Ovary (tissue), 10 donors: ENCODE measurements at places on chromosomes 6 and 20.

GRCh38 chr6:4756247-4756646, 20.0 kb upstream of the CDYL start:
- no peak for DNase-seq

DNA sequence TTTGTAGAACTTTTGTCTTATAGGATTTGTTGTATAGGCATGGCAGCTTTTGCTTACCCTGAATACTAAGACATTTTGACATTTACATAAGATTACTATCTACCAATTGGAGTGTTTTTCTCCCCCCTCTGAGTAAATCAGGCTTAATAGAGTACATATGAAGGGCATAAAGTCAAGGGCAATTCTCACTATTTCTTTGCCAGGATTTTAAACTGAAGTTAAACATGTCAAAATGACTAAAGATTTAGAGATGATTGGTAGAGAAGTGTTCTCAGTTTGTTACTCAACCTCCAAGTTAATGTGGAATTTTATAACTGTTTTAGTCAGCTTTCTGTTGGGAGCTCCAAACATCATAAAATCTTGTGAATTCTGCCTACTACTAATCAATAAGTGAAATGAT, 157.8 kb downstream of the CDKAL1 start:
- DNase-seq: no peak

DNA sequence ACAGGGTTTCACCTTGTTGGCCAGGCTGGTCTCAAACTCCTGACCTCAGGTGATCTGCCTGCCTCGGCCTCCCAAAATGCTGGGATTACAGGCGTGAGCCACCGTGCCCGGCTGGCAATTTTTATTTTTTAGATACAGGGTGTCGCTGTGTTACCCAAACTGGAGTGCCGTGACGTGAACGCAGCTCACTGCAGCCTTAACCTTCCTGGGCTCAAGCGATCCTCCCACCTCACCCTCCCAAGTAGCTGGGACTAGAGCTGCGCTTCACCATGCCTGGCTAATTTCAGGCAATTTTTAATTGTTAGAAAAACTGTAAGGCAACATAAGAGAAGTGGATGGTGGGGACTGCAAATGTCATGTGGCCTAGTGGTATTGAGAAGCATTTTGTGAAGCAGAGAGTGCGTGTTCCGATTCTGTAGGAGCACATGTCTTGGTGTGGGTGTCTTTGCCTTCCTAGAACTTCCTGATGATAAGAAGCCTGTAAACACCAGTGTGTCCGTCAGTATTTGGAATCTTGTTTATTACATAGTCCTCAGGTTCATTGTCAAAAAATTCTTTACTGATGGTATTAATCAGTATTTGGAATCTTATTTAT, 18.0 kb downstream of the JARID2 start:
- DNase-seq: no peak

GRCh38 chr20:20439602-20440190, 71.8 kb downstream of the INSM1 start:
- no peak for DNase-seq

- DNase-seq: no peak
These were observed 23.3 kb upstream of the NHSL1 start for GRCh38 chr6:138522611-138523010.

DNA sequence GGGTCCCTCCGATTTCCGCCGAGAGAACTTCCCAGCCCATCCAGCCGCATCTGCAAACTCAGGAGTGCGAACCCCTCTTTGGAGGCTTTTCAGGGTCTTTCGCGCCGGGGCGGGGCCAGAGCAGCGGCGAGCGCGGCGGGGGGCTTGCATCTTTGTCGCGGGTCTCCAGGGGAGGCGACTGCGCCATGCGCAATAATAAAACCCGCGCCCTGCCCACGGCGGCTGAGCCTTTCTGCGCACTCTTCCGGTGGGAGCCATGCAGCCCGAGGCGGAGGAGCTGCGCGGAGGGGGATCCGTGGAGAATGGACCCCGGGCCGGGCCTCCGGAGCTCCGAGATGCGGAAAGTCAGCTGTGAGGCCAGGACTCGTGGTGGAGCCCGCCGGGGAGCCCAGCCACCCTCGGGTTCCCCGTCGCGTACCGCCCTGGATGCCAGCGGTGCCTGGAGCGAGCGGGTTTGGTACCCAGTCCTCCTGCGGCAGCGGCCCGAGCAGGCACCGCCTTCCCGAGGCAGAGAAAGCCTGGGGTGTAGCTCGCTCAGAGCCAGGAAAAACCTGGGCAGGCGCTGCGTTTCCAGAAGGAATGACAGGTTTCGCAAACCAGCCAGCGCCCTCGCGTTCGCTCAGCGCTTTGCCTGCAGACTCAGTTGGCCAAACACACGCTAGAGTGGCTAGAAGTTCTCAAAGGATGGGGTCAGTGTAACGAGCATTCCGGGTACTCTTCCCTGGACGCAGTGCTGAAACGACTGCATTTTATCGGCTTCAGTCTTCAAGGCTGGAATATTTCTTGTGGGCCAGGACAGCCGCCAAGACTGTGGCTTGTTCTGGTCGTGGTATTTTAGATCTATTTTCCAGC, 1.2 kb downstream of the AKAP12 start:
- peak; percentile 71 for DNase-seq

DNA sequence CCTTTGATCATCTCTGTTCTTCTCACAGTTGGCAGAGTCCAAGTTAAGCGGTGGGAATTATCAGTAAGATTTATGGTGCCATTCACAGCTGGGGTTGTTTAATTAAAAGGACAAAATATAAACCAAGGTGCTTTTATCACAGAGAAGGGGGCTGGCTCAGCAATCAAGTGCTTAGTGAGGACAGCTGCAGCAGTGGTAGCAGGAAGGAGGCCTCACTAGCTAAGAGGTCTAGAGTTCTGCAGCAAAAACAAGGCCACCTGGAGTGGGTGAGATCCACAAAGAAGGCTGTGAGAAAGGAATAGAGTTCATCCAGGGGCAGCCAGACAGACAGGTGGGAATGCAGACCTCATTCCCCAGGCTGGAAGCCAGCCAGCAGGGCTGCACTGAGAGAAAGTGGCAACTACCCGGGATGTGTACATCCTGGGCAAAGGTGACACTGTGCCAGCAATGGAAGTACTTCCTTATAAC, 37.1 kb downstream of the PIGU start:
- DNase-seq: no peak

DNA sequence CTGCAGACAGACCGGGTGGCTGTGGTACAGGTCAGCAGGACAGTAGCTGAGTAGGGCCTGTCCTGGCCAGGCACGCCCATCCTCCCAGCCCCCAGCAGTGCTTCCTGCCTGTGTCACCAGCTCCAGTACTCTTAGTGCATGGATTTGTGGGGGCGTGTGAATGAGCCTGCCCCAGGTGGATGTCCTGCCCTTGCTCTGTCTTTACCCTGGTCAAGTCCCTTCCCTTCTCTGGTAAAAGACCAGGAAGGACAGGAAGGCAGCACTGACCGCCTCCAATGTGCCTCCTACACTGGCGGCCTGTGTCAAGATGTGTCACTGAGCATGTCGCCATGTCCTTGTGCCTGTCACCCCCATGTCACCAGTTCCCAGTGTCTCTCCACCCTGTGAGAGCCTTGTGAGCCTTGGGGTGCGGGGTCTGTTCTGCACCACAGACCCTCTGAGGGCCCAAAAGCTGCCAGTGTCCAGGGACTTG, 11.9 kb downstream of the TEAD3 start:
- no peak for DNase-seq

DNA sequence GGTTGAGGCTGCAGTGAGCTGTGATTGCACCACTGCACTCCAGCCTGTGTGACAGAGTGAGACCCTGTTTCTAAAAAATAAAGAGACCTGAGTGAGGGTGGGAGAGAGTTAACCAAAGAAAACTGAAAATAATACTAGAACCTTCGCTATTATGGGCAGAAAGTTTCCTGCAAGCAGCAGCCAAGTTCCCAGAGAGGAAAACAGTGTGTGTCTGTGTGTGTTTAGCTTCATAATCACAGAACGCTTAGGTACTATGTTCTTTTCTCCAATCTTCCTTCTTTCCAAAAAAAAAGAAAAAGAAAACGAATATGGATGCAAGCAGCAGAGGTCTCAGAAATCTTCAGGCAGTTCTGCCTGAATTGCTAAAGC, 170.0 kb downstream of the LY86 start:
- no peak for DNase-seq

- DNase-seq: no peak
These were observed 241.0 kb downstream of the MYLK4 start for GRCh38 chr6:2509711-2510110.

DNA sequence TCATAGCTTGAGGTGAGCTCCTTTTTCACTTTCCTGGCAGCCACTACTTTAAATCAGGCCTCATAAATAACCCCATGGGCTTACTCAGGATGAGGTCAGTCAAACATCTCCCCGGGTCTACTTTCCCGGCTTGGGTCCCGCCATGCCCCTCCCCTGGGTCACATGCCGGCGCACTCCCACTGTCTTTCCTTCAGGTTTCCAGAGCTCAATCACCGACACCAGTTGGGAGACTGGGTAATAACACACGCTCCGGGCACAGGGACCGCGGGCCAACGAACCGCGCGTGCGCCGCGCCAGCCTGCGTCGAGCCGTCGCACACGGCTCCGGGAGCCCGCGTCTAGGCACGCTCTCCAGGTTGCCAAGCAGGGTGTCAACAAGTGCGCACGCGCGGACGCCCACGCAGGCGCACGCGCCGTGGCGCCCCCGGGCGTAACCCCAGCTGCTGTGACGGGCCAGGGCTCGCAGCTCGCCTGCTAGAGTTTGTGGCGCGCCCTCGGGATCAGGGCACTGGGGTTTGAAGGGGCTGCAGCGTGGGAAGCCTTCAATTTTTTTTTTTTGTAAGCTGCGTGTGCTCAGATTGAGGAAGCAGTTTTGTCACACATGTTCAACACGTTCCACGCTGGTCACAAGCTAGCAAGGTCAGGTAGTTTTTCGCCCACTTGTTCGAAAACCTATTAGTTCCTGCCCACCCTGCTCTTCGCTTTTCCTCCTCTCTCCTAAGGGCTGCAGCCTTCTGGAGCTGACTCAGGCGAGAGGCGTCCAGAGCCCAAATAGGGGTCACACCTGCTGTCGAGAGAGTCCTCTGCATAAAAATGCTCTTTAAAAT, 31.8 kb downstream of the TFAP2B start:
- no peak for DNase-seq

DNA sequence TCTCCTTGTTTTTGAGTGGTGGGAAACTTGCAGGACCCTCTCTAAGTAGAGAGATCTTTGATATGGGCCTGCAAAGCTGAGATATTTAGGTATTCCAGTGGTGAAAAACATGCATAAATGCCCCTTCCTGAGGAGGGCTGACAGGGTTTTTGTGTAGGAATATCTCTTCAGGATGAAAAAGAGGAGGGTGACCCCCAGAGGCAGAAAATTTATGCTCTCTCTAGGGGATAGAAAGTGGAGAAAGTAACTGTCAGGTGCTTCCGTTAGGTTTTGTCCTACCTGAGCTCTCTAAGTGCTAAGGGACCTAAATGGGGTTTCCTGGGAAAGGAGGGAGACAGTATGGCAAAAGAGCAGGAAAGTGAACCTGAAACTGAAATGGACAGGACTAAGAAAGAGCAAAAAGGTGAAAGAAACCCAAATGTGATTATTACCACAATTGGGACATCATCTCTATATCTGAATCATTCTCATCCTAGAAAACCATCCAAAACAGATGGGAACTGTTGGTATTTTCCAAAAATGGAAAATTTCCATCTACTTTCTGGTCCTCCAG, 2.0 kb downstream of the COL19A1 start:
- DNase-seq: no peak

- no peak for DNase-seq
These were observed 81.1 kb downstream of the SASH1 start for GRCh38 chr6:148423601-148424270.

- no peak for DNase-seq
These were observed 75.2 kb upstream of the IYD start for GRCh38 chr6:150293423-150294173.

GRCh38 chr20:32152421-32153155, 43.1 kb downstream of the TM9SF4 start:
- no peak for DNase-seq

DNA sequence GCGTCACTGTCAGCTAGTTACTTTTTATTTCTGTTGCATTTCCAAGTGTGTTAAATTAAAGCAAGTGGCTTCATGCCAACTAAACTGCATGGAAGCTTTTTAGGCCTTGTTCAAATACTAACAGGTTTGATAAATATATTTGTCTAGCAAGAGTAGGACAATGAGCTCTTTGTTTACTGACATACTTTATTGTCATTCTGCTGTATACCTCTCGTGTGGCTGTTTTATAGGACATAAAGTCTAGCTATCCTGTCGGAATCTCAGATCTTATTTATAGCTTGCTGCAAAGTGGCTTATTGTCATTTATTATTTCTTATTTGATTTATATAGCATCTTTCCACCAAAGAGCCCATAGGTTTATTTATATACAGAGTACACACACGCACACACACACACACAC, 711.1 kb downstream of the KIF16B start:
- DNase-seq: no peak

GRCh38 chr6:18978337-18979128, 591.4 kb downstream of the RNF144B start:
- DNase-seq: no peak

- DNase-seq: no peak
These were observed 58.3 kb upstream of the MAP3K4 start for GRCh38 chr6:160933256-160933655.

- DNase-seq: peak; percentile 55
These were observed 72.7 kb downstream of the TRAM2 start for GRCh38 chr6:52503851-52504781.

DNA sequence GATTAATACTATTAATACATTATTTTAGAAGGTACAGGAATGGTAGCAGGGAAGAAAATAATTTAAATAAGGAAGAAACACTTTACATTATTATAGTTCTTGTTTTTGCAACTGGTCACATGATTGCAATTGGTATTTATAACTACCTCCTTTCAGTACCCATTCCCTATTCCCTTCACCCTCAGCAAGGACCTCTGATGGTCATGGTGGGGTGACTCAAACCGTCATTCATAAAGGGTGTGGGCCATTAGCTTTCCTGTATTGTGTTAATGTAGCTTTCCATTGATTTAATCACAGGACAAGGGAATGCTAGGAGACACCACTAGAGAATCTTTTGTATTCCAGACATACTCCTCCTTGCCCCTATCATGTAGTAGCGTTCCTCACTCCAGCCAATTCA, 47.2 kb upstream of the TMEM244 start:
- no peak for DNase-seq

- DNase-seq: no peak
These were observed 292.7 kb downstream of the TAF4 start for GRCh38 chr20:61772828-61773631.

- no peak for DNase-seq
These were observed 96.9 kb upstream of the BHLHE23 start for GRCh38 chr20:63103402-63104311.

GRCh38 chr6:3190056-3190455, 32.7 kb upstream of the TUBB2A start:
- no peak for DNase-seq

- DNase-seq: no peak
These were observed 20.9 kb downstream of the COL9A3 start for GRCh38 chr20:62837790-62838127.

- peak; percentile 83 for DNase-seq
These were observed at the start of gene SLC22A23 for GRCh38 chr6:3456898-3457709. SLC22A23 (minus strand) TSS chr6:3457050; CDS start chr6:3456559, 491 bp downstream.
